Kidney epithelial cell (primary cell): ENCODE measurements at places on chromosomes 7 and 10. TPM values are rescaled to one million over a fixed set of nuclear protein-coding genes. Genes with fewer than 3 reads are reported as not detected.

The FOXP2 gene
- total RNA-seq = 0.14 and 0.25 TPM in 2 replicates

The SUGCT gene
- total RNA-seq = 4.0 and 10.1 TPM in 2 replicates

The NCF1 gene
- total RNA-seq = 1.9 and 2.3 TPM in 2 replicates

The PRTFDC1 gene
- 9.6 and 9.9 TPM in 2 replicates for total RNA-seq

The NPFFR1 gene
- 0.04 and 0.21 TPM in 2 replicates for total RNA-seq

The SPDYE11 gene
- not detected in 2 replicates for total RNA-seq

The DYNC1I1 gene
- total RNA-seq = 0.08 and 0.14 TPM in 2 replicates

The NEUROD6 gene
- total RNA-seq = not detected in 2 replicates

The CHST15 gene
- total RNA-seq = 18.1 and 24.2 TPM in 2 replicates

The AS3MT gene
- 4.4 and 5.7 TPM in 2 replicates for total RNA-seq

The PARD3 gene
- total RNA-seq = 76.0 and 76.4 TPM in 2 replicates

The LRRTM3 gene
- total RNA-seq = not detected in 2 replicates

The KCNIP2 gene
- 0.29 and 0.48 TPM in 2 replicates for total RNA-seq

The TMEM209 gene
- 22.1 and 24.0 TPM in 2 replicates for total RNA-seq

The CLEC5A gene
- total RNA-seq = not detected in 2 replicates

The KCP gene
- 1.3 and 1.4 TPM in 2 replicates for total RNA-seq

The FBXO24 gene
- total RNA-seq = 0.55 and 0.79 TPM in 2 replicates

The OR13A1 gene
- total RNA-seq = not detected in 2 replicates

The COX15 gene
- total RNA-seq = 44.4 and 45.9 TPM in 2 replicates

The CUTC gene
- 6.0 and 8.4 TPM in 2 replicates for total RNA-seq

The TUBAL3 gene
- total RNA-seq = 0.34 and 0.46 TPM in 2 replicates

The TEX47 gene
- total RNA-seq = not detected in 2 replicates

The RAPGEF5 gene
- total RNA-seq = 0.82 and 1.1 TPM in 2 replicates

The RBP3 gene
- total RNA-seq = not detected in 2 replicates

The GNAT3 gene
- not detected in 2 replicates for total RNA-seq
